Activated CD4-positive, alpha-beta T cell treated with anti-CD3 and anti-CD28 coated beads for 4 hours (primary cell): ENCODE measurements at places on chromosomes 5 and 9.

- no peak for DNase-seq
Observed at GRCh38 chr5:95327211-95327610, 42.3 kb upstream of the MCTP1 start.

GRCh38 chr5:59293700-59294099 is 599.8 kb downstream of the PDE4D start:
- no peak for DNase-seq

GRCh38 chr9:136159851-136160250 is 41.2 kb upstream of the TMEM250 start:
- DNase-seq: no peak

GRCh38 chr5:132750471-132751230 is 3.4 kb downstream of the CCNI2 start:
- no peak for DNase-seq
